ENCODE measurements at places on chromosomes 2 and 18. TPM values are rescaled to one million over a fixed set of nuclear protein-coding genes. Genes with fewer than 3 reads are reported as not detected.

GRCh38 chr18:67549946-67550345, 33.4 kb upstream of the DSEL start:
- no peaks in the 10 kb centered on the region for H3K27me3 ChIP-seq
- H3K4me3 ChIP-seq, result no peak overlapping the region
- no peaks in the 10 kb centered on the region for H3K4me1 ChIP-seq
- no peak for DNase-seq
- H3K27ac ChIP-seq, result no peak overlapping the region

GRCh38 chr18:2409906-2410305, 161.4 kb downstream of the METTL4 start:
- H3K4me3 ChIP-seq, result no peak overlapping the region
- no peaks in the 10 kb centered on the region for H3K36me3 ChIP-seq
- H3K4me1 ChIP-seq, result no peaks in the 10 kb centered on the region
- DNase-seq, result no peak
- H3K27ac ChIP-seq, result no peak overlapping the region

DNA sequence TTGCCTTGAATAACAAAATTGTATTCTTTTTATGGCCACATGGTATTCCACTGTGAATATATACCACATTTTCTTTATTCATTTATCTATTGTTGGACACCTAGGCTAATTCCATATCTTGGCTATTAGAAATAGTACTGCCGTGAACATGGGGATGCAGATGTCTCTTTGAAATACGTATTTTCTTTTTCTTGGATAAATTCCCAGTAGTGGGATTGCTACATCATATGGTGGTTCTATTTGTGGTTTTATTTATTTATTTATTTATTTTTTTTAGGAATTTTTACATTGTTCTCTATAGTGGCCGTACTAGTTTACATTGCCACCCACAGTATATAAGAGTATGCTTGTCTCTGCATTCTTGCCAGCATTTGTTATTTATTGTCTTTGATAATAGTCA, 679.8 kb upstream of the NRXN1 start:
- no peak overlapping the region for H3K27ac ChIP-seq
- H3K27me3 ChIP-seq, result no peaks in the 10 kb centered on the region
- no peak overlapping the region for H3K4me3 ChIP-seq
- no peak for DNase-seq

GRCh38 chr2:230441227-230441897, 25.4 kb downstream of the SP100 start:
- H3K27me3 ChIP-seq, result no peaks in the 10 kb centered on the region
- peak overlapping the region; percentile 56 for H3K27ac ChIP-seq
- peaks cover 42% of the 10 kb centered on the region for H3K4me1 ChIP-seq

GRCh38 chr2:226868331-226869162, 32.7 kb downstream of the RHBDD1 start:
- no peak overlapping the region for H3K4me3 ChIP-seq
- no peak for DNase-seq
- H3K27me3 ChIP-seq, result no peaks in the 10 kb centered on the region
- H3K36me3 ChIP-seq, result peaks cover 42% of the 10 kb centered on the region

DNA sequence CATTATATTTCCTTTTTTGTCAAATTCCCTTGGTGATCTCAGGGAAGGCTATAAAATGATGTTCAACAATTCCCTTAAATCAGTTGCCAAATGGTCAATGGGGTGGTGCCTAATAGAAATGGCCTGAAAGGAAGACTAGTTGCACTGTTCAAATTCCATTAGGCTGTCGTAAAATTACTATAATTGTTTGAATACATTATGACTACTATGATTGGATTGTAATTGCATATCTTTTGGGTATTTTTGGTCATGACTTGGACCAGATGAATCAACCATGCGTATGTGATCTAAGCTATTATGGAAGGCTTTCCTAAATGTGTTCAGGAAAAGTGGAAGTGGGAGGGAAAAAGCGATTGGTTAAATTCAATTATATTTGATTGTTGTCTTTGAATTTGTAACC, 41.3 kb upstream of the KCNE4 start:
- H3K4me1 ChIP-seq, result no peaks in the 10 kb centered on the region
- no peak overlapping the region for H3K4me3 ChIP-seq
- no peak overlapping the region for H3K27ac ChIP-seq
- DNase-seq, result no peak
- no peaks in the 10 kb centered on the region for H3K36me3 ChIP-seq

DNA sequence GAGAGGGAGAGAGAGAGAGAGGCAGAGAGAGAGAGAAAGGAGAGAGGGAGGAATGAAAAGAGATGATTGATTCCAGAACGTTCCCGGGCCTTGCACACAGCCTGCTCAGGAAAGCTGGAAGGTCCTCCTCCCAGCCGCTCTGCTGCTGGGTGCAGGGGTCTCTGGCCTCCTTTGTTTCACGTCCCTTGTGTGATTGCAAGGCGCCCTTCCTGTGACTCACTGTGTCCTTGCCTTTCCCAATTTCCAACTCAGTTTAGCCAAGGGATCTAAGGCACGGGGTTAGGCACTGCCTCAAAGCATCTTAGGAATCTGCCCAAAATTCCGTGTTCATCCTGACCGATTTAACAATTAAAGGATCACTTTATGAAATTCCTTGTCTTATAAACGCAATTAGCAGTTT, 221.2 kb downstream of the KLHL29 start:
- peaks cover 3% of the 10 kb centered on the region for H3K36me3 ChIP-seq
- H3K4me3 ChIP-seq, result no peak overlapping the region
- no peak for DNase-seq
- no peak overlapping the region for H3K27ac ChIP-seq
- H3K27me3 ChIP-seq, result peaks cover 27% of the 10 kb centered on the region

DNA sequence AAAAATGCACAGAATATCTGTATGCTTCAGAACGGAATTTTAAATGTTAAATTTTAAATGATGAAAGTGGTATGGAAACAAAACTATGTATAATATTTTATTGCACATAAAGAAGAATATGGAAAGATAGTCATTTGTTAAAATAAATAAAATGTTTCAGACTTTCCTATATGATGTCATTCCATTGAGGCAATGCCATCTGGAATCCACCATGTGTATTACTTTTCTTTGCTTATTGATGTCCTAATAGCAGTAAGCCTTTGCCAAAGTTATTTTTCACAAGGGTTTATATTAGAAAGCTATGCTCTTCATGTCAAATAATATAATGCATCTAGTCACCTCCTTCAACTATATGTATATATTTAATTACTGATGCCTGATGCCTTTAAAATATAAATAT, 601.6 kb upstream of the PKDCC start:
- H3K27ac ChIP-seq, result no peak overlapping the region

DNA sequence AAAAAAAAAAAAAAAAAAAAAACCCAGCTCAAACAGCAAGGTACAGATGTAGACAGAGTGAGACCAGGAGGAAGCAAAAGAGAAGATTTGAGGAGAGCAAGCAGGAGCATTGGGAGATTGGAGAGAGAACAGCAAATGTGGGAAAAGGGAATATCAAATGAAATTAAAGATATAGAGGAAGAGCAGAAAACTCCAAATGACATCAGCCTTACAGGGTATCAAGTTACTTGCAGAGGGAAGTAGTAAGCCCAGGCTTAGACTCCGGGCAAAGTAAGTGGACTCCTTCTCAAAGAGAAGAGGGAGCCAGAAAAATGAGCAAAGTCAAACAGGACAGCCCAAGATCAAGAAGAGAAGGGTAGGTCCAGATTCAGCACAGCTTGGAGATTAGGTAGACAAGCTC, 93.3 kb upstream of the PPP1CB start:
- no peak for DNase-seq
- H3K4me3 ChIP-seq, result no peak overlapping the region
- H3K4me1 ChIP-seq, result peaks cover 7% of the 10 kb centered on the region

DNA sequence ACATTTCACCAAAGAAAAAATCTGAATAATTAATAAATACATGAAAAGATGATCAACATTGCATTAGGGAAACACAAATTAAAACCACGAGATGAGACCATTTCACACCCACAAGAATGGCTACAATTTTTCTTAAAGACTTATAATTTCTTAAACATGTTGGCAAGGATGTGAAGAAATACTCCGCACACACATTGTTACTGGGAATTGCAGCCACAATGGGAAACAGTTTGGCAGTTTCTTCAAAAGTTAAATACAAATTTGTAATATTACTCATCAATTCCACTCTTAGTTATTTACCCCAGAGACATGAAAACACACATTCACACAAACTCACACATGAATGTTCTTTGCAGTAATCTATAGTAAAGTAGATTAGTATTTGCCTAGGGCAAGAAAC, 363.3 kb upstream of the SMIM21 start:
- no peak overlapping the region for H3K4me3 ChIP-seq
- peaks cover 7% of the 10 kb centered on the region for H3K27me3 ChIP-seq
- H3K27ac ChIP-seq, result no peak overlapping the region

- H3K36me3 ChIP-seq, result no peaks in the 10 kb centered on the region
- H3K27ac ChIP-seq, result no peak overlapping the region
- peaks cover 6% of the 10 kb centered on the region for H3K4me1 ChIP-seq
Observed at GRCh38 chr2:112162956-112163355, 24.8 kb downstream of the FBLN7 start.

DNA sequence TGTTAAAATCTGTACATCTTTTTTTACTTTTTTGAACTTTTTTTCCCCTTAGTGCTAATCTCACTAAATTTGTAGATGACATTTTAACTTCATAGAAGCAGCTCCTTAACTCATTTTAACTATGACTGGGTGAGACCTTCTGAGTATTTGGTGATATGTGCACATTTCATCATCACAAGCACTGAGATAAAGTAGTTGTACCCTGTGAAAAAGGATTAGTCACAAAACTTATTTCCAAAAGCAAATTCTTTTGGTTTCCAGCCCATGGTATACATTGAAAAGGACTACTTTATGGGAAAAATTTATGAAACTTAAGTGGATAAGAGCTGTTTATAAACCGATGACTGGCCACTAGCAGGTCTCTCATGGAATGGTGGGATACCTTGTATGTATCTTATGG, 581.5 kb downstream of the PLCL1 start:
- H3K27ac ChIP-seq, result no peak overlapping the region
- no peaks in the 10 kb centered on the region for H3K36me3 ChIP-seq
- H3K27me3 ChIP-seq, result peaks cover 3% of the 10 kb centered on the region
- H3K4me1 ChIP-seq, result peaks cover 3% of the 10 kb centered on the region

GRCh38 chr18:72089432-72089831, 454.7 kb downstream of the CBLN2 start:
- no peak for DNase-seq
- no peak overlapping the region for H3K4me3 ChIP-seq
- no peaks in the 10 kb centered on the region for H3K4me1 ChIP-seq
- no peaks in the 10 kb centered on the region for H3K27me3 ChIP-seq
- H3K27ac ChIP-seq, result no peak overlapping the region
- no peaks in the 10 kb centered on the region for H3K36me3 ChIP-seq

- H3K27me3 ChIP-seq, result peaks cover 17% of the 10 kb centered on the region
- no peaks in the 10 kb centered on the region for H3K36me3 ChIP-seq
- no peaks in the 10 kb centered on the region for H3K4me1 ChIP-seq
Observed at GRCh38 chr18:58922995-58923394, 58.3 kb downstream of the ZNF532 start.

DNA sequence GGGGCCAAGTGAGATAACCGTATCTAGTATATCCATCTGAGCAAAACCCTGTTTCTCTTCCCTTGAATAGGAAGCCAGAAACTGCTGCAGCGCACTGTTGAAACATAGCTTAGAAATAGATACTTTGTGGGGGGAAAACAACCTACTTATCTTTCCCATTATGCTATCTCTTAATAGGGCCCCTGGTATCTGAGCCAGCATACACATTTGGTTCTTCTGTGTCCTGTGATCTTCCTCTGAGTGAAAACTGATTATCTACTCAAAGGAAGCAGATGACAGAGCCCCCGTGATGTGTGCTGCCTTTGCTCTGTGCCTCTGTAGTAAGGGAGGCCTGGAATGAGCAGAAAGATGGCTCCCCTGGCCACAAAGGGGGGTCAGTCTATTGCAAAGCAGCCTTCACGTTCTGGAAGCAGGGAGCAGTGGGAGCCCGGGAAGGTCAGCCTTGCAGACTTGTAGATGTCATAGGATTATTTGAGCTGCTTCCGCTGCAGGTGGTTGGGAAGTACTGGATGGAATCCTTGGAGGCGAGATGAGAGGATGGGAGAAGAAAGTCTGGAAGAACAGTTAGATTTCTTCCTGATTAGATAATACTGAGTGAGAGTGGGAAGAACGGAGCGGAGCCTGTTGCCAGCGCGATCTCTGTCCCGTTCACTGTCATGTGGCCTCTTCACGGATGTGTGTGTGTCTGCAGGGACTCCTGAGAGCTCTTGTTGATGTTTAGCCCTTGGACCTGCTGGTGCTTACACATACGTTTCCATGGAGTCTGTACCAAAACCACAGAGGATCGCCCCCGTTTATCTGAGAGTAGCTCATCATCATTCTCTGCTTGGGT, 150.1 kb downstream of the AGAP1 start:
- no peak overlapping the region for H3K4me3 ChIP-seq
- no peak for DNase-seq
- H3K27me3 ChIP-seq, result peaks cover 17% of the 10 kb centered on the region
- H3K27ac ChIP-seq, result no peak overlapping the region
- no peaks in the 10 kb centered on the region for H3K4me1 ChIP-seq
- no peaks in the 10 kb centered on the region for H3K36me3 ChIP-seq

DNA sequence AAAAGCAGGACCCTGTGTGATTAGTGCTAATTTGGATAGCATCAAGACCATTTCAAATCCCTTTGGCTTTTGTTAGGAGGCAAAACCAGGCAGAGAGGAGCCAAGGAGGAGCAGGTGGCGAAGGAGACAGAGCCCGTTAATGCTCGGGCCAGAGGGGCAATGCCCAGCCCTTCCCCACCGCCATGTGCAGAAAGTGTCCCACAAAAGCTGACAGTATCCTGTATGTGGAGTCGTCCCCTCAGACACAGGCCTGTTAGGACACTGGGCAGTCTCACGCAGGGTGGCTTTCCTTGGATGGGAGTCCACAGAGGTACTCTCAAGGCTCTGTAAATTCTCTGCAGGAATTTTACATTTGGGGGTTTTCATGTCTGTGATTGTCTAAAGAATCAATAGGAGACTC, 44.8 kb upstream of the TFCP2L1 start:
- H3K27ac ChIP-seq, result no peak overlapping the region
- peaks cover 3% of the 10 kb centered on the region for H3K27me3 ChIP-seq
- H3K36me3 ChIP-seq, result no peaks in the 10 kb centered on the region
- H3K4me1 ChIP-seq, result no peaks in the 10 kb centered on the region

DNA sequence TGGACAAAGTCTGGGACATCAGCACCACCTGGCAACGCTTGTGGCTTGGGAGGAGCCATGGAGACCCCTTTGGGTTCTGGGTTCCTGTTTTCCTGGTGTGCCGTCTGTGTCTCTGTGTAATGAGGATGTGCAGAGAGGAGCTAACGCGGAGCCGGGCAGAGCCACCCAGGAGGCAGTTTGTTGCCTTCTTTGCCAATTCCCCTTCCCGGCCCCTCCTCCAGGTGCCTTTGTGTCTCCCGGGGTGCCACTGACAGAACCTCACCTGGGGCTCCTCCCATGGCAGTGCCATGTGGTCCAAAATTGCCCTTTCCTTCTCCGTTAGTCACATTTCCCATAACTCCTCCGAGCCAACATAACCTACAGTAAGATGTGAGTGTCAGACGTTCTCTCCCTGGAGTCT, 13.0 kb downstream of the POMC start:
- no peaks in the 10 kb centered on the region for H3K36me3 ChIP-seq
- DNase-seq, result no peak
- peaks cover 8% of the 10 kb centered on the region for H3K4me1 ChIP-seq
- no peaks in the 10 kb centered on the region for H3K27me3 ChIP-seq
- H3K27ac ChIP-seq, result no peak overlapping the region

FAM110C gene
- 0.68 TPM for total RNA-seq

IL1A gene
- total RNA-seq, result not detected

PTPRN gene
- not detected for total RNA-seq

C1GALT1C1L gene
- total RNA-seq, result not detected

RTP5 gene
- 0.53 TPM for total RNA-seq
